Activated T-cell treated with anti-CD3 and anti-CD28 coated beads, Interleukin-2, amount 50 U/mL, for 1 hour (primary cell): ENCODE measurements at places on chromosomes 7 and 10.

- DNase-seq, result no peak
Measured at GRCh38 chr7:27156508-27156898, at the start of gene HOXA7. HOXA7 (minus strand) TSS chr7:27156675; CDS start chr7:27156545, 130 bp downstream.

DNA sequence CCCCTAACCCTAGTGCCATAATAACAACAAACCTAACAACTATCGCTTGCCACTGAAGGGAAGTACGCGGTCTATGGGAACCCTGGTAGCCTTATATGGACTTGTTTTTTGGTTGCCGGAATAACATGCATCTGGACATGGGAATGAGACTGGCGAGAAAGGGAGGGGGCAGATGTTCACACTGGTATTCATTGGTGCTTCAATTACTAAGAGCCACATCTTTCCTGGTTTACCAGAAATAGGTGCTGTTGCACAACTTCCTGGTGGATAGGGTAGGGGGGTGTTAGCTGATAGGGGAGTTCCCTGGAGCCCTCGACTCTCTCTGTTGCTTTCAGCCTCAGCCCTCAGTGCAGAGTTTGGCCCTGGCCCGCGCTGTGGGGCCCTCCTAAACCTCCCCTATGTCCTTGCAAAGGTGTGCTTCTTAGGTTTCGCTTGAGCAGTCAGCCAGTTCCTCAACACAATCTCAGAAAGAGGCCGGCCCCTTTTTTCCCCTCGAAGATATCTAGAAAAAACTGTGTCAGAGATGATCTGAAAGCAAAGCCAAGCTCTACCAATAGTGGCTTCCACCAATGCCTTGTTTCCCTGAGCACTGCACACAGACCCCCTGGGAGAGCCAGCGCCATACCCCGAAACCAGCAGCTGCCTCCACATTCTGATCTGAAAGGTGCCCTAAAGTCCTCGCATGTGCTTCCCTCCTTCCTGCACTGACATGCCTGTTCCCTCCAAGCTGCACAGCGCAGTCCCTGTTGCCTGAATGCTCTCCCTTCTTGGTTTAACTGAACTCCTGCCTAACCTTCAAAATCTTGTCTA is 13.5 kb downstream of the TBXAS1 start:
- no peak for DNase-seq

DNA sequence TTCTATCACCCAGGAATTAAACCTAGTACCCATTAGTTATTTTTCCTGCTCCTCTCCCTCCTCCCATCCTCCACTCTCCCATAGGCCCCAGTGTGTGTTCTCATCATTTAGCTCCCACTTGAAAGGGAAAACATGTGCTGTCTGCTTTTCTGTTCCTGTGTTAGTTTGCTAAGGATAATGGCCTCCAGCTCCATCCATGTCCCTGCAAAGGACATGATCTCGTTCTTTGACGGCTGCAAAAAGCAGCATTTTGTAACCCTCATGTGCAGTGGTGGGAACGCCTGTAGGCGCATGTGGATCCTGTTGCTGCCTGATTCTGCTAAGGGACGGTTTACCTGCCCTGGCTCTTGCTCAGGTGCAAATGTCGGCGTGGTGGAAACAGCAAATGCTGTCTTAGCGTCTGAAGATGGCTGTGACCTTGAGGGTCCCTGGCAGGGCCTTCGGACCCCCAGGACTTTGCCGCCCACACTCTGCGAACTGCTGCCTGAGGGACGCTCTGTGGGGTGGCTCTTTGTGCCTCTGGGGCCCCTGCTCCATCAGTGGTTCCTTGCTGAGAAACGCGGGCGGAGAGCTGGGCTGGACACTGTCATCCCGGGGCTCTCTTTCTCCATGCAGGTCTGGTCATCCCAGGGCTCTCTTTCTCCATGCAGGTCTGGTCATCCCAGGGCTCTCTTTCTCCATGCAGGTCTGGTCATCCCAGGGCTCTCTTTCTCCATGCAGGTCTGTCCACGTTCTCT is 5.6 kb upstream of the MTG1 start:
- no peak for DNase-seq

- DNase-seq, result no peak
Measured at GRCh38 chr10:75395932-75396630, 5.5 kb downstream of the ZNF503 start.

DNA sequence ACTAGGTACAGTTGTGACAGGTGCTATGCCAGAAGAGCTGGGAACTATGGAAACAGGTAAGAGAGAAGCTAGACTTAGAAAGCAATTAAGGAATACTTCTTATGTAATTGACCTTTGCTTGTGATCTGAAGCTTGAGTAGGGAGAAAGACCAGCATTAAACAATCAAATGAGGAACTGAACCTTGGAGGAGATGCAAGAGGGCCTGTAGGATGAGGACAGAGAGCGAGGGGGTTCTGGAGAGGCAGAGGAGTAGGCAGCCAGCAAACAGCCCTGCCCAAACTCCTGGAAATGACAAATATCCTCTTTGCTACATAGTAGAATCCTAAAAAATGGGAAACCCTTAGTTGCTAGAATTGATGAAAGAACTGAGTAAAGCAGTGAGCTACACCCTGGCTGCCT is 41.6 kb upstream of the FAM204A start:
- no peak for DNase-seq

GRCh38 chr10:8047452-8048280 is 6.8 kb upstream of the GATA3 start:
- DNase-seq, result no peak

DNA sequence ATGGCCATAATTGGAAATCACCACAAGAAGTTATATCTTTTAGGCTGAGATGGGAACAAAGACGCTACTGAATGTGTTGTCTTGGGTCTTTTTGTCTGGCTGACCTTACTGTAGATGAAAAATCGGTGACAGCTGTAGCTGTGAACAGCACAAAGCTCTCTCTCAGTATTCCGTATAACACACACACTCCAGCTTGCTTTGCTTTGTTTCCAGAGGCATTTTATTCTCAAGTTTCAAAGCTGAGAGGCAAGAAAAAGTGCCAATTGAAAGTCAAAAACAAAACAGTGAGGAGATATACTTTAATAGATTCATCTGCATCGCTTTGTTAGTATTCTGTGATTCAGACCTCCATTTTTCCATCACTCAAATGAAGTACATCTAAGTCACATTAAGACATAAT is 39.6 kb upstream of the CABCOCO1 start:
- DNase-seq, result no peak

DNA sequence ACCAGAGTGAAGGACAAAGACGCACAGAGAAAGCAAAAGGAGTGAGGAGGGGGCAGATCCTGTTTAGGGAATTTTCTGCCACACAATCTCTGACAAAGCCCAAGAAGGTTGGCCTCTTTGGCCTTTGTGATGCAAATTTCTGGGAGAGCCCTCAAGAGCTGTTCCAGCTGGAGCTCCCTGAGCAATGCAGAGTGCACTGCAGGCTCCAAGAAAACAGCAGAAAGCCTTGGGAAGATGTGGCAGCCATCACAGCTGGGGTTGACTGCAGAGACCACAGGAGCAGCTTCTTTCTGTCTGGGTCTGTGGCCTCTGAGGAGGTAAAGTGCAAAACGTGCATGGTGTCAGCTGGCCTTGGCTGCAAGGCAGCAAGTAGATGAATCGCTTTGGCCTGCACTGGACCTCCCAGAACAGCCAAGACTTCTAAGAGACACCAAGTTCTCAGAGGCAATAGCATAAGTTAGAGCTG is 200.2 kb downstream of the ELMO1 start:
- DNase-seq, result no peak

DNA sequence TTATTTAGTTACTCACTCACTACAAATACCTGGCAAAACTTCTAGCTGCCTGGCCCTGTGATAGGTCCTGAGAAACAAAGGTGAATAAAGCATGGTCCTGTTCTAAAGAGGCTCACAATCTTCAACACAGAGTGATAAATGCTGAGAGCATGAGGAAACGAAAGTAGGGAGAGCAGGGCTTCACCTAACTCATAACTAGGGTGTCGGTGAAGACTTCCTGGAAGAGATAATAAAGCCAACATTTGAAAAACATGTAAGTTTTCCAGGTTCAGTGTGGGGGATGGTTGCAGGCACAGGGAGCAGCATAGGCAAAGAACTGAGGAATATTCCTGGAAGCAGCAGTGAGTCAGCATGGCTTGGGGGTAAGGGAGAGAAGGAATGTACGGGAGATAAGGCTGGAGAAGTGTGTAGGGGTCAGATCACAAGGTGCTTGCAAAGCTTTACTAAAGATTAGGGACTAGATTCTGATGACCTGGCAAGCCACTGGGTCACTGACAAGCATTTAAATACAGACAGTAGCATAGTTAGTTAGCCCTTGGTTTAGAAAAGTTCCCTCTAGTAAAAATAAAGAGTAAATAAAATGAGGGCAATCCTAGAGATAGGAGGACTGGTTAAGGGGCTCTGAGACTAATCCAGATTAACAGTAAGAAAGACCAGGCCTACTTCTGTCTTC is 5.1 kb downstream of the KEL start:
- no peak for DNase-seq
